DMS153 (cell line): ENCODE measurements at places on chromosomes 1 and 21.
A peak's percentile ranks its signal among the peaks of the same experiment; 100 is the strongest.

DNA sequence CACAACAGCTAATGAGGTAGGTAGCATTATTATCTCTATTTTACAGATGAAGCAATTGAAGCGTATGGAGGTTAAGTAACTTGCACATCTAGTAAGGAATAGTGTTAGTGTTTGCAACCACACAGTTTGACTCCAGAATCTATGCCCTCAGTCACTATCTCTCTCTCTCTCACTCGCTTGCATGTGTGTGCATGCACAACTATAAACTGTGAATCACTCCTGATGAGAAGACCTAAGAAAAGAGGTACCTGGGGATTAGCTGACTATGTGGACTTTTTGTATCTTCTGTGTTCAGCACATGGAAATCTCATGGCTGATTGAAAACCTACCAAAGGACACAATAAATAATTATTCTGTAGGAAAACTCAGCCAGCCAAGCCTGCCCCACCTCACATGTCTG, 295.5 kb downstream of the BRINP2 start:
- DNase-seq = no peak

DNA sequence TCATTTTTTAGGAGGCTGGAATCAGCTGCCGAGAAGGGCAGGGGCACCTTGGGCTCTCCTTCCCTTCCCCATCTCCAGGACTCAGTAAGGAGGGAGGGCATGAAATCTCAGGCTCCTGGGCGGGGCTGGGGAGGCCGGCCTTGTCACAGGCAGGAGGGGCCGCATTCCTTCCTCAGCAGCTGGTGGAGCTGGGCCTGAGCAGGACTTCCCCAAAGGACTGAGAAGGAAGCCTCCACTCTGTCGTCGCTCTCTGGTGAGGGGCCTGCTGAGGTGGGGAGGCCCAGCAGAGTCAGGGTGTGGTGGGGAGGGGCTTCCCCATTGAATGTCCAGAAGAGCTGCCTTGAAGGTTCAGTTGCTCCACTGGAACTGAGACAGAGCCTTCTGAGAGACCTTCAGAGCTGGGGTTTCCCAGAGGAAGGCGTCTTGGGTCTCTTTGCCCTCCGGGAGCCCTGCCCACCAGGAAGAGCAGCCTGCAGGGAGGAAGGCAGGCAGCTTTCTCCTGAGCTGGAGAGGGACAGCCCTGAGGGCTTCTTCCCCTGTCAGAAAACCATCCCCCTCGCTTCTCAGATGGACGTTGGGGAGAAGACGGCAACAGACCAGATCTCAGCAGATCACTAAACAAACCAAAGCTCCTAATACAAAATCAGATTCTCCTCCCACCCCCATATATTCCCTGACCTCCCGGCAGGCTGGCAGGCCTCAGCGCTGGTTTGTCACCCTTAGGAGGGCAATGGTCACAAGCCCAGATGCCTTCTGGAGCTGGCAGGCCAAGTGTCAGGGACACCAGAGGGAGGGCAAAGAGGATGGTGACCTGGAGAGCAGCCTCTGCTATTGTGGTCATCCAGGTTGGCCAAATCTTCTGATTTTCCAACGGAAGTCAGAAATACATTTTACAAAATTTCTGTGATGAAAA, 10.7 kb downstream of the KCNA10 start:
- DNase-seq = no peak

DNA sequence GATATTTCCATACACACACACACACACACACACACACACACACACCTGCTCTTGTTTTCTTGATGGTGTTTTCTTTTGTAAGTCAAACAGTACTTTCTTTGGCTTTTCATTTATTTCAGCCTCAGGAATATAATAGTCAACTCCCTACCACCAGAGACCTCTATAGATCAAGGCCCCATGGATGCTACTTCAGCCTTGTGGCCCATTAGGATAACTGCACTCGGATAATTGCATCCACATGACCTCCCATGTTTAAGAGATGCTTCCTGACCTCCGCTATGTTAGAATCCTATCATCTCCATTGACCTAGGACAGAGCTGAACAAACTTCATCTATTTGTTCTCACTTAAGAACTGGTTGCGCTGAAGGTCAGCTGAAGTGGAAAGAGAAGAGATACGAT, 1094.0 kb upstream of the B3GALT2 start:
- DNase-seq = no peak

DNA sequence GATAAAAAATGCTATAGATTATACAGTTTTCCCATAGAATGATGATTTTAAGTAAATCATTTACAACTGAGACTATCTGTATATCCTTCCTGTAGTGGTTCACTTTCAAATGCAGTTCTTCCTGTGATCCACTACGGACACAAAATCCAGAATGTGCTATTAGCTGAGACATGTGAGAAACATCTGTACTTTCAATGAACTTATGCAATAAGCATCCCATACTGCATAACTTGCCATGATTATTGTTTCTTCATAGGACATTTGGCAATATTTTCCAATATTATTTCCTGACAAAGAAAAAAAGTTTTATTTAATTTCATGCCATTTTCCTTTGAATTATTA, 83.5 kb upstream of the PRDX6 start:
- DNase-seq = no peak

- DNase-seq = no peak
These were observed 312.1 kb upstream of the VAMP3 start for GRCh38 chr1:7458946-7459345.

DNA sequence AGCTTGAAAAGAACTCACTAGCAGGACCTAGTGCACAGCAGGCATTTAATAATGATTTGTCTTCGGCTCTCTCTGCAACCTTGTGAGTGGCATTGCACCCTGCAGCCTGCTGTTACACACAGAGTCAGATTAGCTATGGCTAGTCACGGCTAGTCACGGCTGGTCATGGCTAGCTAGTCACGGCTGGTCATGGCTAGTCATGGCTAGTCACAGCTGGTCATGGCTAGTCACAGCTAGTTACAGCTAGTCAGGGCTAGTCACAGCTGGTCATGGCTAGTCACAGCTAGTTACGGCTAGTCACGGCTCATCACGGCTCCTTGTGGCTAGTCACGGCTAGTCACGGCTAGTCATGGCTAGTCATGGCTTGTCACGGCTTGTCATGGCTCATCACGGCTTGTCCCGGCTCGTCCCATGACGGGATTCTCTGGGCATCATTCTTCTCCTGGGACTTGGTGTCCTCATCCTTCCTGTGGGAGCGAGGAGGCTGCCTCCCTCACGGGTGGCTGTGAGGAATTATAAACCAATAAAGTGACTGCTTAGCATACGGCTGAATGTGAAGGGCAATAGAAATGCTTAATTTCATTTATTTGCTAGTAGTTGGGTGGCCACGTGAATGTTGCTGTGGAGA, 12.5 kb upstream of the KIF26B start:
- no peak for DNase-seq

DNA sequence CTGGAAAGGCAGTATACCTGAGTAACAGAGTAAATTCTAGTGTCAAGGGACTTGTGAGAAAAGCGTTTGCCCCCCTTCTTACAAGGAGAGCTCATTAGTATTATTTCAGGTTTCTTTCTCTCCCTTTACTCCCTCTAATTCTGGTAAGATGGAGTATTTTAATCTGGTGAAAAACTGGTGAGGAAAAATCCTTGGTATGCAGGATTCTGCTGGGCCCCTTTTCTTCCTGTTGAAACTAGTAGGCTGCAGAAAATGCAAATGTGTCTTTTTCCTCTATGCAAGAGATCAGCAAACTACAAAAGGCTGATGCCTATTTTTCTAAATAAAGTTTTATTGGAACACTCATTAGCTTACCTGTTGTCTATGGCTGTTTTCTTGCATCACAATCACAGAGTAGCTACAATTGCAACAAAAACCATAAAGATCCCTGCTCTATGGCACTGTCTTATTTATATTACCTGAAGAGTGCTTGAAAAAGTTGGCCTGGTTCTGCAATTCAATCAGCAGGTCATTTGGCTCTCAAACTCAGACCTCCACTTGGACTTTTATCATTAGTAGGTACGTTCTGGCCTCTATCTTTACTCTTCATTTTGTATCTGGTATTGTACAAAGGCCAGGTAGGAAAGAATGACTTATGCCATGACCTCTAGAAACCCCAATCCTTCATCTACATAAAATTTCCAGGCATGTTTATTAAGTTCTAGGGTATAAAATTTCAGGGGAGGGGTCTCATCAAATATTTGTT, 109.6 kb downstream of the AKT3 start:
- DNase-seq = no peak

GRCh38 chr21:32306021-32306780, 7.5 kb downstream of the MRAP start:
- DNase-seq = no peak

- DNase-seq = no peak
These were observed 24.0 kb upstream of the SPOCD1 start for GRCh38 chr1:31839662-31840343.

GRCh38 chr21:34579411-34579810, 35.5 kb downstream of the RCAN1 start:
- DNase-seq = no peak

GRCh38 chr1:54506594-54506993, 41.4 kb upstream of the ACOT11 start:
- DNase-seq = no peak

GRCh38 chr1:22143065-22144033, at the start of gene WNT4:
TSS of gene WNT4 (minus strand) at chr1:22143097. CDS start at chr1:22142922, 175 bp downstream.
- DNase-seq = no peak

GRCh38 chr21:38321568-38321967, 64.8 kb downstream of the KCNJ15 start:
- DNase-seq = no peak

DNA sequence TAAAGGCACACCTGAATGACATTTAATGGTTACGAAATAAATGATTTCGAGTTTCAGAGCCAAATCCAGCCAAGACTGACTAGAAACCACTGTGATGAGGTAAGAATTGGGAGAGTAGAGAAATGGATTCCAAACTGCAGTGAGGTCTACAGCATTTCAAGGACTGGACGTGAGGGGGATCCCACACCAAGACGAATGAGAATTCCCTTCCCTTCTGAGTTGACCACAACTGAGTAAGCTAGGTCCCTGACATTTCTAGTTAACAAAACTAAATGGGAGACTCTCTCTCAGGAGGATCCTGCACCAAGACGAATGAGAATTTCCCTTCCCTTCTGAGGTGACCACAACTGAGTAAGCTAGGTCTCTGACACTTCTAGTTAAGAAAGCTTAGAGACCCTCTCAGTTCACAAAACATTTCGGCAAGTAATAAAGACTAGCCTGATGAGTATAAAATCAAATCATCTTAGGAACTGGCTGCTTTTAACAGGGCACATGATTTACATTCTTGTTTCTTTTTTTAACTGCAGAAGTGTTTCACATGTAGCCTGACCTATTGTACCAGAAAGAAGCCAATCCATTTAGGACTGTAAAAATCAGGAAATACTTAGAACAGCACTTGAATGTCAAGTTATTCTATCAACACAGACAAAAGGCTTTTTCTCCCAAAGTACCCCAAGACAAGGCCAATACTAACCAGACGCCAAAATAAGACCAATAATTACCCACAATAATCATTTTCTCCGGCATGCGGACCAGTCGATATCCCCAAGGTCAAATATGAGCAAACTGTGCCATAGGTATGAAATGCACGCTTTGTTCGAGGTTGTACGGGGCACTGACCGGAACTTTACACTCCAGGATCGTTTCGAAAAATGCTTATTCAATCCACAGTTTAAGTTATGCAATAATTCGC, 1.4 kb upstream of the SPATA1 start:
- no peak for DNase-seq

GRCh38 chr1:36487906-36488305, 5.2 kb upstream of the CSF3R start:
- DNase-seq = no peak

DNA sequence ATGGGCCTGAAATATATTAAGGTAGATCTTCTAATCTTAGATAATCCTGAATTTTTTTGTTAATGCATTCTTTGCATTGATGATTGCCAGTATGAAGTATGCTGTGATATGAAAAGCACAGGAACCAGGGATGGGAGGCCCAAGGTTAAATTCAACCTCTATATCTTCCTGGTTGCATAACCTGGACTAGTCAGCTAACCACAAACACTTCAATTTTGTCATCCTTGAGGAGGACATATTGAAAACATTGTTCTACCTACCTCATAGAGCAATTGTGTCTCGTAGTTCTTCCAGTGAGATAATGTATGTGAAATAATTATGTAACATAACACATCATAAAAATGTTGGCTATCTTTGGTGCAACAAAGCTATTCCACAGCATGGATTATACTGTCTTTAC, 25.6 kb downstream of the PDC start:
- DNase-seq = peak; percentile 1

DNA sequence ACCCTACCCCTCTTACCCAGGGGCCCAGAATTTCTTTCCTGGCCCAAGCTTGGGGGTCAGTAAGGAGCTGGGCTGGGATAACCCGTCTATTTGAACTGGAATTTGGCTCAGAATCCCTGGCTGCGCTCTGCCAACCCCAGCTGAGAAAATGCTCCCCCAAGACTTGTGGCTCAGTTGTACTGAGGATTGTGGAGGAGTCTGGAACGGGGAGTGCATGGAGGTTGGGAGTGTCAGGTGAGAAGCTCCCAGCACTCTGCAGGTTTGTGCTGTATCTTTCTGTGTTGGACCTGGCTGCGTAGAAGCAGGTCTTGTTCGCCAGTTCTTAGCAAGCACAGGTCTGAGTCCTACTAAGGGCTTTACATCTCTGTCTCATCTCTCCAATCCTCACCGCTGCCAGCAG, 1.6 kb downstream of the TCEA3 start:
- DNase-seq = no peak

GRCh38 chr1:224922404-224923164, 6.9 kb upstream of the DNAH14 start:
- peak; percentile 71 for DNase-seq

DNA sequence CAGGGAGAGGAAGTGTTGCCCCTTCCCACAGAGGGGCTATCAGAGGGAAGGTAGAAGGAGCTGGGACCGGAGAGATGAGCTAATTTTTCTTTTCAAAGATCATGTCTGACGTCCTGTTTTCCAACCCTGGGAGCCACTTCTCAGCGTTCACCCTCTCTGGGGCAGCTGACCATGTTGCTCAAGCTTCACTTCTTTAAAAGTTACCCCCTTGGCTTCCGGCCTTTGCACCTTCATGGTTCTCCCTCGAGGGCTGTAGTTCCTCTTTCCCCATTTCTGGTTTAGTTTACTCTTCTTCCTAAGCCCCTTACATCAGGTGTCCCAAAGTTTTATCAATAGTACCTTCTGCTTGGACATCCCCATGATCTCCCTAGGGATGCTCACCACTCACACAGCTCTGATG, 23.8 kb upstream of the CSF1 start:
- no peak for DNase-seq

DNA sequence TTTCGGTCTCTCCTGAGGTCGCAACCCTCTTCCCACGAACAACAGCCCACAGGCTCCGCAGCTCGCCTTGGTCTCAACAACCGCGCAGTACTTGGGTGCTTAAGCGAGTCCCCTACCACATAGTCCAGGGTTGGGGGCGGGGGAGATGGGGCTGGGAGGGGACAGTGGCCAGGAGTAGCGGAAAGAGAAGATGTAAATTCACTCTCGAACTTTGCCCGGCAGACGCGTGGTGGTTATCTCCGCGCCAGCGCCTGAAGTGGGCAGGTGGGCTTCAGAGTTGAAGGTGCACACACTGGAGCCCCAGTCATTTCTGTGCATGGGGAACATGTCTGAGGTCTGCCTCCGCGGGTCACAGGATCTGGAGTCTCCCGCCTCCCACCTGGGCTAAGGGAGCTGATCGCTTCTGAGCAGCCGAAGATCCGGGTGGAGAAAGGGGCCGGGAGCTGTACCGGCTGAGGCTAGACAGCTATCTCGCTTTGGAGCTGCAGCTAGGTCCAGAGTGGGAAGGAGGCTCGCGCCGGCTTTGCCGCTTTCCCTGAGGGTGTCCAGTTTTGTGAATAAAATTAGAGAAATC, 4.3 kb upstream of the FOXD2 start:
- no peak for DNase-seq

GRCh38 chr1:202858331-202858730, 30.6 kb downstream of the RABIF start:
- DNase-seq = no peak
